ENCODE measurements at places on chromosomes 2 and 18. TPM values are rescaled to one million over a fixed set of nuclear protein-coding genes. Genes with fewer than 3 reads are reported as not detected.

DNA sequence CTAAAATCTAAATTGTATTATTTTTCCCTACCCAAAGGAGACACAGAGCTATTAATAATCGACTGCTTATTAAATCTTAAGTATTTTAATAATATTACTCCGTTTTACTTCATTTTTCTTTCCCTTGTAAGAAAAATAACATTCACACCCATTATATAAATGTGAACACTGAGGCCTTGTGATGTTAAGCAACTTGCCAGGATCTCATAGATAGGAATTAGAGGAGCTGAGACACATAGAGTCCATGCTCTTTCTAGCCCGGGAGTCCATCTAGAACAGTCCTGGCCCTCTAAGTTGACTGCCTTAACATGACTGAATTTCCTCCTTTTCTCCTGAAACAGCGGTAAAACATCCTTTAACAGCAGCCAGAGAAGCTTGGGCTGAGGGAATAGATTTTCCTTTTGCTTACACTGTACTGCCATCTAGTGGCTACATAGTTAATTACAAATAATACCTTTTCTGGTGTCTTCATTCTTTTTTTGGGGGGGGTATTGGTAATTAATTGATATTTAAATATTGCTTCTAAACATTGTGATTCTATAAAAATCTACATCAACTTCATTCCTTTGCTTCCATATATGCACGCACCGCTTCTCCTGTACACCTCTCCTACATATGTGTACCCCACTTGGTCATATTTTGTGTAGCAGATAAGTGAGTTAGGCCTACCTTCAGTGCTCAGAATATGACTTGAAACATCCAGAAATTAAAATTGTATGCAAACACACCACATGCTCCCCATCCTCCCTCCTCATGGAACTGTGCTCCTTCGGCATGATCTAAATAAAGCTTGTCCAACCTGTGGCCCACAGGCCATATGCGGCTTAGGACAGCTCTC, 125.8 kb upstream of the HNMT start:
- no peak for DNase-seq

DNA sequence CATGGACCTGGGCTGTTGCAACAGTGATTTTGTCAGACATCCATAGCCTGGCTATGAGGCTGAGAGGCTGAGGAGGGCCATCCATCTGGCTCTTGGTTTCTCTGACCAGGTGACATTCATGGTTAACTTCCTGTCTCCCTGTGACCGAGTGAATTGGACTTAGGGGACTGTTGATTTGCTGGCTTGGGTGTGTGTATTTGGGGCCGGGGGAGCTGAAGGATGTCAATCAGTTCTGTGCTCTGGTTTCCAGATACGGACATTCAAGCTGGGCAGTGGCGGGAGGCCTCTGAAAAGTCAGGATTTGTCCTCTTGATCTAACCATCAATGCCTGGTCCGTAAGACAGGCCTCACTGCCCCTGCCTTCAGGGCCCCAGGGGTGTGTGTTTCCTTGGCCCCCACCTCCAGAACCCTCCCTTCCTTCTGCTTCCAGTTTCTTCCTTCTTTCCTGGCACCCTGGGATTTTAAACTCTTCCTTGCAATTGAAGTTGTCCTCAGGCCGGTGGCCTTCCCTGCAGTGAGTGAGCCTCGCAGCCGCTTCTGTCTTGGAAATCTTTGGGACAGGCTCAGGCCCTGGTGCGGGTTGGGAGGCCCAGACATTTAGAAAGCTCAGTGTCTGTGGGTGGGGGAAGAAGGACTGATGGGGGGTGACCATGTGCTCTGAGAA, 54.7 kb upstream of the HAAO start:
- DNase-seq = no peak

UGT1A9 gene
- not detected for total RNA-seq

HOXD11 gene
- not detected for total RNA-seq

DNA sequence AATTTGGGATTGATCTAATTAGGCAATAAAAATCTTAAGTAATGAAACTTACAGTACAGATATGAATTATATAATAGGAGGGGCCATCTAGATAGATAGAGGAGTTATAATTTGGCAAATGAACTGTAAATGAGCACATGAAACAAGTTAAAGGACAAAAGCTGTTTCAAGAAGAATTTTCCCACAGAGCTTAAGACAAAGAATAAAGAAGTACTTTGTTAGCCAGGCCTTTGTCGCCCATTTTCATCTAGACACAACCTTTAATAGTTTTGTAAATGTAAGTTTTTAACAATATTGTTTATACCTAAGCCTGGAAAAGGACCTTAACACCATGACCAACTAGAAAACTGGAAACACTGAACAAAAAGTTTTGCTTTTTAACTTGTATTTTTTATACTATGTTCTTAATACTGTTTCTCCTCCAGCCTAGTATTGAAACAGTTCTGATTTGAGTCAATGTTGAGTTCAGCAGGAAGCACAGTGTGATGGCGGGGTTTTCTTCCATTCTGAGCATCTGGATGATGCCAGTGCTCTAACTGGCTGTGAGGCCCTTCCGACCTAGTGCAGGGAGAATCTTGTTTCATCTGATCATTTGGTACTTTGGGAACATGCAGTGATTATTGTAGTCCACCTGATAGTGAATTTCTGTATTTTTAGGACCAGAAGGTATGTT, 37.6 kb downstream of the FARP2 start:
- no peak for DNase-seq

- DNase-seq = no peak
Measured at GRCh38 chr2:79082987-79083386, 4.8 kb downstream of the REG1B start.

RNF103 gene
- total RNA-seq = 37.8 TPM

DNA sequence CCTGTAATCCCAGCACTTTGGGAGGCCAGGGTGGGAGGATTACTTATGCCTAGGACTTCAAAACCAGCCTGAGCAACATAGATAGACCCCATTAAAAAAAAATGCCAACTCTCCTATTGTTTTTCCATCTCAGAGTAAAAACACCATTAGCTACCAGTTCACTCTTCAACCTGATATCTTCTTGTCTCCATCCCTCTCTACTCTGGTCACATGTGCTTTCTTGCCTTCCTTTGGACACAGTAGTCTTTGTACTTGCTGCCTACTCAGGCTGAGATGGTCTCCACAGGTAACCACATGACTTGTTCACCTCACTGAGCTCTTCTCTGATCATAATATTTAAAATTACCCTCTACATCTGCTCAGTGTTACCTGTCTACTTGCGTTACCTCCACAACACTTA, 5.0 kb downstream of the MALT1 start:
- DNase-seq = no peak

- no peak for DNase-seq
Measured at GRCh38 chr18:53909668-53910067, 314.8 kb downstream of the MBD2 start.

DNA sequence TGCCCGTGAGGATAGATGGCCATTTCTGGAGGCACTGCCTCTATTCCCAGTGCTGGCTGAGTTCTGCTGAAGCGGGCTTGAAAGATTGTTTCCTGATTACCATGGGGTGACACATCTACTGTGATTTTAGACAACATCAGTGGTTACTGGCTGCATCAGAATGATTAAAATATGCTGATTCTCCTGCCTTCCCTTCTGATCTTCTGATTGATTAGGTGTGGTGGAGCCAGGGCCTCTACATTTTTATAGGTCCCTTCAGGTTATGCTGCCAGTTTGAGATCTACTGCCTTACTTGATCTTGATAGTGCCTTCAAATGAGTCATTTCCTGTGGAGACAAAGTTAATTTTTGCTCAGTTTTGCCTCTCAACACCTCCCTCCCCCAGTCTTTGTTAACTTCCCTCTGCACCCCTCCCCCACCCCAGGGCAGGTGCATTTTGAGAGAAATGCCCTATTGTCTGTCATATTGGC, 31.6 kb upstream of the SNORC start:
- DNase-seq = no peak

DNA sequence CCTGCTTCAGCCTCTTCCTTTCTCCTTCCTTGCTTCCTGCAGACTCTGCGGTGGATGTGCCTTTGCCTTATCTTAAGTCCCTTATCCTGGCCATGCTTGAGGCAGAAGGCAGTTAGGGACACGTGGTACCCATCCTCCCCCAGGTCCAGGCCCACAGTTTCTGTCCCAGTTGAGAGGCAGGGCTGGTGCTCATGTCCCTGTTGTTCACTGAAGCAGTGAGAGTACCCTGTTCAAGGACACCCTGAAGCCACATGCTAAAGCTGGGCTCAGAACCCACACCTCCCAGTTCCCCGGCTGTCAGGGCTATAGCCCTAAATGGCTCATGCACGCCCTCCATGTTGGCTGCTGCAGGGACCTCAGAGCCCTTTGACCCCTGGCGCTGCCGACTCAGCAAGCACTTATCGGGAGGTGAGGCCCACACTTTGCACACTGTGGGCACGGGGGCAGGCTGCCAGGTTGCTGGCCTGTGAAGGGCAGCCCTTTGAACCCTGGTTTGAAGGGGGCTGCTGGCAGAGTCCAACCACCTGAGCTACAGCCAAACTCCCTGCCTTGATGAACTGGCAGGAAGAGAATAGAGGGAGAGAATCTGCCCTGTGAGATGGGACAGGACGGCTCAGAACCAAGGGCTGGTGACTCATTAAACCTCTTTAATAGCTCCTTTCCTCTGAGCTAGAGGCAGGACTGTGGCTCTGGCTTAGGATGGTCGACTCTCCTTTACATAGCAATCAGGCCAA, 6.3 kb downstream of the KHK start:
- no peak for DNase-seq

- DNase-seq = no peak
Measured at GRCh38 chr2:71466301-71467179, 13.2 kb downstream of the DYSF start.

- DNase-seq = no peak
Measured at GRCh38 chr18:2204736-2205135, 366.6 kb downstream of the METTL4 start.

DNA sequence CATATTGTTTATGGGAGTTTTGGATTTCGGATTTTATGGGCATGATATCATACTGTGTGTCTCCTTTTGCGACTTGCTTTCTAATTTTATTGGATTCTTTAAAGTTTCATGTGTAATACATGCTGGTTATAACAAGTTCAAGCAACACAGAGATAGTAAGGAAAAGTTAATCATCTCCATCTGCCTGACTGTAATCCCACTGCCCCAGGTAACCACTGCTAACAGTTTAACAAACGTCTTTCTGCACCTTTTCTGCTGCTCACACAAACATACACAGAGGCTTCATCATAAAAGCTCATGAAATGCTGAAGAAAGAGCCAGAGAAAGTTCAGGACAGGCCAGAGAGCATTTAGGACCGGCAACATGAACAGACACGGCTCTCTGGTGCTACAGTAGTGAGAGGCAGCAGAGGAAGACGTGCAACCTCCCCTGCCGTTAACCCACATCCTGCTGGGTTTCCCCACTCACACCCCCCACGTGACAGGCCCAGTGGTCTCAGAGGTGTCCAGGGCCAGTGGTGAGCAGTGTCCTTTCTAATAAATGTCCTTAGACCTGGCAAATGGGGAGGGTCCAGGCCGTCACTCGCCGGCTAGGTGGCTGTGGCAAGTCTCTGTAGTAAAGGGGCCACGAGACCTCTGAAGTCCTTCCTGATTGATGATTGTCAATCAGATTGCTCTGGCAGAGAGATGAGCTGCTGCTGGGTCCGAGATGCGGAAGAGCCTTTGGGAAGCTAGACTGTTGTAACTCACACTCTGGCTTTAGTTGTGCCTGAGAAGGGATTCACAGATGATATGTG, 43.0 kb upstream of the SLC1A4 start:
- DNase-seq = peak; percentile 74

IL1RN gene
- 2.8 TPM for total RNA-seq

CCDC102B gene
- total RNA-seq = 2.8 TPM

GRCh38 chr2:189579585-189580186, 900 bp downstream of the SLC40A1 start:
- no peak for DNase-seq

GRCh38 chr2:110883406-110883805, 151.0 kb downstream of the ACOXL start:
- DNase-seq = no peak

NR4A2 gene
- total RNA-seq = 152 TPM

DNA sequence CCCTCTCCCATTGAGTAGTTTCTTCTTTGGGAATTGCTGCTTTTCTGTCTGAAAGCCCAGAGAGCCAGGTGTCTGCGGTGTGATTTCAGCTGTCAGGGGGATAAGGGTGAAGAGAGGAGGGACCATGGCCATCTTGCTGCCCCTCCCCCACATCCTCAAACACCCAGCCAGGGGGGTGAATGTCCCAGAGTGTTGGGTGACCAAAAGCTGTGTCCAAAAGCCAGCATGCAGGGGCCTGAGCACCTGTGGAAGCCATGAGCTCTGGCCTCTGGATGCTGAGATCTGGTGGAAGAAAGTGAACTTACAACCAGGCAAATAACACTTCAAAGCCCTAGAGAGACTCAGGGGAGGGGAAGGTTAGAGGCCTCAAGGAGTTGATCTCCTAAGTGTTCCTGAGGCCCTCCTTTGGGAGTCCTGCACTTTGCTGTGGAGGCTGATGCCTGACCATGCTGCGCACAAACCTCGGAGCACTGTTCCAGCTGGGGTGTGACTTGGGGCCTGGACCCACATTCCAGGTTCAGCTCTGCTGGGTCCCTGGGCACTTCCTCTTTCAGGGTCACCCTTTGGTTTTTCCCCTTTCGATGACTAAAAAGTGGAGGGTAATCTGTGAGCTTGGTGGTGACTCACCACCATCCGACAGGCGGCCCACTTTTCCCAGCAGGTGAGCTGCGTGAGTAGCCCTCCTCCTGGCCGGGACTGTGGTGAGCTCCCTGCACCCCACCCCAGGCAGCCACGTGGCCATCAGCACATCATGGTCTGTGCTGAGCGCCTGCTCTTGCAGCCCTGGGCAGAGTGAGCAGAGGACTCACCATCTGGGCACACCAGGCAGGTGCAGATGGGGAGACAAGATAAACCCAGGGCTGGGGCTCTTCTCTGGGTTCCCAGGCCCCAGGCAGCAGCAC, 66.8 kb upstream of the FOSL2 start:
- DNase-seq = no peak

GRCh38 chr2:2321200-2321540, 9.9 kb downstream of the MYT1L start:
- no peak for DNase-seq

- no peak for DNase-seq
Measured at GRCh38 chr18:7872569-7872968, 305.5 kb downstream of the PTPRM start.

- no peak for DNase-seq
Measured at GRCh38 chr2:170087413-170087793, 90.5 kb upstream of the MYO3B start.

- DNase-seq = no peak
Measured at GRCh38 chr2:27806311-27807059, 35.0 kb downstream of the MRPL33 start.

GRCh38 chr2:56464613-56465012, 280.8 kb downstream of the CCDC85A start:
- no peak for DNase-seq

Measured in naive thymus-derived CD4-positive, alpha-beta T cell (primary cell).